ENCODE measurements at places on chromosomes 12 and 14.

DNA sequence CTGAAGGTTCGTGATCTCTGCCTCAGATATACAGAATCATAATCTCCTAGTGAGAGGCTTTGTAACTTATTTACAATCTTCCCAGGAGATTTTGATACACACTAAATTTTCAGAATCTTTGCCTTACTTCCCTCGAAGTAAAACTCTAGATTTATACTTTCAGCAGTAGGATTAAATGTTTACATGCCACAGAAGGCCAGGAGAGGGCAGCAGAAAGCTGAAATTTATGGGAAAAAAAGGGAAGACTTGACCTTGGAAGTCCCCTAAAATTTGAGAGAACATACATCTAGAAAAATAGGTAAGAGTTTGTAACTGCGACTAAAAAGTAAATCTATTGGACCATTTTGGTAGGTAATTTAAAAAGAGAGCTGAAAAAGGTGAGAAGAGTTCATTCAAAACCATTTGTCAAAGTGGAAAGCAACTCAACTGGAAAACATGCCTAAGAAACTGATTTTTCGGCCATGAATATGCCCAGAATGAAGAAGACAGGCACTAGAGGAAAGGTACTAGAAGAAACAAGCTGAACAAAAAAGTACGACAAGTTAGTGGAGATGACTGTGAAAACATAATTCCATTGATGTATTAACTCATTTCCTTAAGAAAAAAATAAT is 242.0 kb upstream of the MDGA2 start:
- DNase-seq: peak; percentile 75

DNA sequence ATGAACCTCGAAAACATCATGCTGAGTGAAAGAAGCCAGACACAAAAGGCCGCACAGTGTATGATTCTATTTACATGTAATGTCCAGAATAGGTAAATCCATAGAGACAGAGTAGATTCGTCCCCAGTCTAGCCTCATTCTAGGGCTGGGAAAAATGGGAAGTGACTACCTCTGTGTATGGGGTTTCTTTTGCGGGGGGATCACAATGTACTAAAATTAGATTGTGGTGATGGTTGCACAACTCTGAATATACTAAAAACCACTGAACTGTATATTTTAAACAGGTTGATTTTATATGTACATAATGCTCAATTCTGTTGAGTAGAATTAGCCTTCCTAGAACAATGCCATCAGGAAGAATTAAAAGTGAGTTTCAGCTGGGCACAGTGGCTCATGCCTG is 6.3 kb upstream of the RILPL2 start:
- DNase-seq: no peak

DNA sequence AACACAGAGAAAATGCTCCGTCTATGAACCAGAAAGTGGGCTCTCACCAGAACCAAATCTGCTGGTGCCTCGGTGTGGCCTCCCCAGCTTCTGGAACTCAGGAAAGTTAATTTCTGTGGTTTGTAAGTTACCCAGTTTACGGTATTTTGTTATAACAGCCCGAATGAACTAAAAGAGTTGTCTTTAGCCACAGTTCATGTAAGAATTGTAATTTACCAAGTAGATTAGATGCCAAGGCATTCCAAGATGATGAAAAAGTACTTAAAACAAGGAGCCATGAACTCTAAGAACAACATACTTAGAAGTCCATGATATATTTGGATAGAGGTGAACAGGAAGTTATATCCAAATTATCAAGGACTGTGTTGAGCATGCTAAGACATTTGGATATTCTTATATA is 259.9 kb upstream of the GARIN6 start:
- no peak for DNase-seq

DNA sequence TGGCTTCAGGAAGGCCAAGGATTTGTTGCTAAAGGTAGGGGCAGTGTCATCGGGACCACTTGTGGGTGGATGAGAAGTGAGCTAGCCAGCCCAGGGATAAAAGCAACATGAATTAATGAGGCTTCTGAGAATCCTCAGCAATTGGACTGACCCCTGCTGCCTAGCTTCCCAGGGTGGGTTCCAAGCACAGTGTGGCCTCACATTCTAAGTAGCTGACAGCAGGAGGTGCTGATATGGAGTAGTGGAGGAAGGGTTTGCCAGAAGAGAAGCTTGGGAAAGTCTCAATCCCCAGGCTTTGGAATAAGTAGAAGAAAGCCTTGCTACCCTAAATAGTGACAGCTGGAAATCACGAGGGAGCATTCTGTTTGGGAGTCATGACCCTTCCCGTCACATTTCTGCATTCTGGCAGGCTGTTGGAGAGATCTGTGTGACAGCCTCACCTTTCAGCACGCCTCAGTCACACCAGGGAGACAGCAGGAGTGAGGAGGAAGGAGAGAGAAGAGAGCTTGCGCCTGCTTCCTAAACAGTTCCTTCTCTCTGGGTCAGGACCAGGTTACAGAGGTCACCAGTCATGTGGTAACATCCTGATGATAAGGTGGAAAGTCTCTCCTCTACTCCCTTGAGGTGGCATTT is 31.2 kb downstream of the DACT1 start:
- DNase-seq: no peak

GRCh38 chr12:47370421-47370820 is 290.7 kb upstream of the AMIGO2 start:
- DNase-seq: no peak

DNA sequence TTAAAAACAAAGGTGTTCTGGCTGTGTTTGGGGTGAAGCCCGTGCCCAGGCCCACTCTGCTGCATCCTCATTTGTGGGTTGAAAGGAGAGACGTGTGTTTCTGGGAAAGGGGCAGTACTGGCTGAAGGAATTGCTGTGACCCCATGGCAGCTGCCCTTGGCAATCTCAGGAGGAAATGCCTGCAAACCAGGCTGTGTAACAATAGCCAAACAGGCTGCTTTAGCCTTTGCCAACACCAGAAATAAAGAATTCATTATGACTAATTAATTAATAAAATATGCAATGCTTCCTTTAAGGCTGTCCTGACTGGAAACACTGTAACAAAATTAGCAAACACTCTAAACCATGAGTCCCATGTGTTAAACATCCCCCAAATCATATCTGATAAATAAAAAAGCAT is 53.0 kb upstream of the KRR1 start:
- DNase-seq: peak; percentile 33

DNA sequence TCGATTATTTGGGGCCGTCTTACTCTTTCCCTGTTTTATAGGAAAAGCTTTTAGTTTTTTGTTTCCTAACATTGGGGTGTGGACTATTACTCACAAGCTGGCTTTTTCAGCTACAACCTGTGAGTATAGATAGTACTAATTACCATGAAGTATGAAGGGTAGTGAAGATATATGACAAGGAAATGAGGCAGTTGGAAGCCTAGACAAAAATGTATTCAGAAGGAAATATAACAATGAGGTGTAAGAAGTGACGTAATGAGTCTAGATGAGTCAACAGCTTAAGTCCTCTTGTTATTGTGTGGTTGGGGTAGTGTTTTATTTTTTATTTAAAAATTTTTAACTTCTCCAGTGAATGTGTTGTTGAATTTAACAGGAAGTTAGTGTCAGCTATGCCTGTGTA is 804.5 kb downstream of the NRXN3 start:
- no peak for DNase-seq

DNA sequence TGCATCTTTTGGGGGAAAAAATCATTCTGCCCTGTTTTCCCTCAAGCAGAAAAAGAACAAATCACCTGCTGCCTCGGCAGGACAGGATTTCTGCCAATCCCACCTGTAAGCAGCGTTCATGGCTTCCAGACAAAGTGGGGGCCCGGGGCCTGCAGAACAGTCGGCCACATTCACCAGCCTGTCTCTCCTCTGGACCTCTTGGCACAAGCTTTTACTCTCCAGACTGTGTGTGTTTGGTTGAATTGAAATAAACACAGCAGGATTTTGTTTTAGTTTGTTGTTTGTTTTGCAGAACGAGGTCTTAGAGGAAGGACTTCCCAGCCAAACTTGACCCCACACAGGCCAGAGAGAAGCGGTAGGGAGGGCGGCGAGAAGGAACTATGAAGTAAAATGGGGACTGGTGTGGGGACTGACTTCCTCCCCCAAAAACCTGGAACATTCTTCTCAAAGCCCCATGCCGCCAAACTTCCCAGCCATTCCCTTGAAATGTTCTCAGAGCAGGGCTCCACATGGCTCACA is 41.7 kb upstream of the FOS start:
- peak; percentile 61 for DNase-seq

DNA sequence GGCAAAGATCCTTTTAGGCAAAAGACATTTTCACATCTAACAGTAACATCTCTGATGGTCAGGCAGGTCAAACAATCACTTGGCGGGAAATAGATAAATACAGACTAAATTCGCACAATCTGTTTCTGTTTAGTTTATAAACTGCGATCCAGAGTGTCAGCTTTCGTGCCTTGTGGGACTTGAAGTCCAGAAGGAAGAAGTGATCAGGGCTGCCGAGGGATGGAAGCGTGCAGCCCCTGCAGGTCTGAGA is 245 bp upstream of the BRMS1L start:
- DNase-seq: no peak

- DNase-seq: no peak
Measured at GRCh38 chr12:130664772-130665171, 51.3 kb downstream of the RIMBP2 start.

DNA sequence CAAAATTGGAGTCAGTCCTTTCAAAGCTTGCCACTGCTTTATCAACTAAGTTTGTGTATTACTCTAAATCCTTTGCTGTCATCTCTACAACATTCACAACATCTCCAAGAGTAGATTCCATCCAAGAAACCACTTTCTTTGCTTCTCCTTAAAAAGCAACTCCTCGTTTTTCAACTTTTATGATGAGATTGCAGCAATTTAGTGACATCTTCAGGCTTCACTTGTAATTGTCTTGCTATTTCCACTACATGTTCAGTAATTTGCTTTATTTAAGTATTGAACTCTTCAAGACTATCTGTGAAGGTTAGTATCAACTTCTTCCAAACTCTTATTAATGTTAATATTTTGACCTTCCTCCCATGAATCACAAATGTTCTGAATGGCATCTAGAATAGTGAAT is 747.9 kb downstream of the TMTC2 start:
- no peak for DNase-seq

- DNase-seq: no peak
Measured at GRCh38 chr12:10058387-10058786, 27.9 kb downstream of the CLEC9A start.

DNA sequence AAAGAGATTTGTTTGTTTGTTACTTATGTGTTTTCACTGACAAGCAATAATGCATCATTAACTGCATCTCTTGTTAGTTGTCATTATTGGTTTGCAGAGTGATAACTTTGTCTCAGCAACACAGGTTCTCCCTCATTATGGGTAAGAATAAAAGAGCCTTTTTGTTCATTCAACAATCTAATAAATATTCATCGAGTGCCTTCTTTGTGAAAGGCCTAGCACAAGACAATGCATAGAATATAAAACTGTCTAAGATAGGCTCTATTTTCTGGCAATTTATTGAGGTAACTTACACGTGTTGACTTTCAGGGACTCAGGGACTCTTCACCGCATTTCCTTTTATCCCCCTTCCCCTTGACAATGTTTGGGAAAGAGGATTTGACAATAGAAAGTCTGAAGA is 95.5 kb upstream of the KRR1 start:
- peak; percentile 12 for DNase-seq

GRCh38 chr12:119796292-119796691 is 80.8 kb downstream of the CIT start:
- no peak for DNase-seq

GRCh38 chr14:42299692-42300091 is 693.0 kb downstream of the LRFN5 start:
- peak; percentile 14 for DNase-seq

- peak; percentile 22 for DNase-seq
Measured at GRCh38 chr12:117485984-117486839, 124.8 kb upstream of the NOS1 start.

- no peak for DNase-seq
Measured at GRCh38 chr12:79765157-79765556, 74.4 kb upstream of the PAWR start.

GRCh38 chr12:45669093-45669492 is 60.4 kb upstream of the ARID2 start:
- no peak for DNase-seq

DNA sequence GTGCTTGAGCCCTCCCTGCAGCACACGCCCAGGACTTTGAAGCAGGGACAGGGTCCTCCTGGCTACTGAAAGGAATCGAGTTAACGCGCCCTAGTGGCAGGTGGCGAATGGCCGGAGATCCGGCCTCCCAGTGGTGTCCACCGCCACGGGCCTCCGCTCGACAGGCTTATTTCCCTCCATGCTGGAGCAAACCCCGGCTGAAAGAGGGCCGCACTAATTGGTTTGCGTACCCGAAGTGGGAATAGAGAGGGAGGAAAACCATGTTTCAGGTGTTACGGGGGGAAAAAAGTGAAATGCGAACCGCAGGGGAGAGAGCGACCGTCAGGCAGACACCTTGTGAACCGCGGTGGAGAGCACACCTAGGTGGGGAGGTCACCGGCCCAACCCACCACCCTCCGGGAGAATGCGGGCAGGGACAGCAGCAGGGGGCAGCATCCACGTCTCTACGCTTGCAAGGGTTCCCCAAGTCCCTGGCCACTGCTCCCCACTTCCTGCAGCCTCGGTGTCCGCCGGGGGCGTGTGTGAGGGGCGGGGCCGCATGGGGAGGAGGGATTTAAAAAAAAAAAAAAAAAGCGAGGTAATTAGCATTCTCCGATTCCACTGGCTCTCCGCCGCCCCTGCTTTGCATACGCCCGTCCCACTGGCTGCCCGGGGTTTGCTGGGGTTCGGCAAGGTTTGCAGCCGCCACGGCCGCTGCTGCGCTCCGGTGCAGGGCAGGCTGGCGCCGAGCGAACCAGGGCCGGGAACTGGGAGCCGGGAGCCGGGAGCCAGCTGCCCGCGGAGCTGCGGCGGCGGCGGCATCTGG is 224.6 kb upstream of the CRY1 start:
- peak; percentile 66 for DNase-seq

- no peak for DNase-seq
Measured at GRCh38 chr12:31011336-31011735, 62.3 kb upstream of the DDX11 start.

DNA sequence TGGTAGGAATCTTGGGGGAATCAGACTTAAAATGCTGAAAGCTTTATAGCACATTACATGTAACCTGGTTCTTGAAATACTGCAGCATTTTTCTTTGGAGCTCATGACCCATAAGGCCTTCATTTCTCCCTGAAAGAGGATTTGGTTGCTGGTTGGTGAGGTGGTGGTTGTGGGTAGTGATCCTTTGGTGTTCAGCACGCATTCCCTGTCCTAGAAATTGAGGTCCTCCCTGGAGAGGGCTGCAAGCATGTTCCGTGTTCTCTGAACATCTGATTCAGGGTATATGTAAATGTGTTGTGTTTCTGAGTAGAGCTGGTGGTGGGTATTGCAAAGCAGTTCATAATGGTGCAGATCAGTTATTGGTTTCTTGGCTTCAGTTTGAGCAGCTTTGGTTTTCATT is 2.0 kb downstream of the SCN8A start:
- peak; percentile 9 for DNase-seq

- peak; percentile 37 for DNase-seq
Measured at GRCh38 chr14:55129428-55130195, 560 bp downstream of the LGALS3 start.

- DNase-seq: no peak
Measured at GRCh38 chr14:96893966-96894622, 96.9 kb downstream of the VRK1 start.

DNA sequence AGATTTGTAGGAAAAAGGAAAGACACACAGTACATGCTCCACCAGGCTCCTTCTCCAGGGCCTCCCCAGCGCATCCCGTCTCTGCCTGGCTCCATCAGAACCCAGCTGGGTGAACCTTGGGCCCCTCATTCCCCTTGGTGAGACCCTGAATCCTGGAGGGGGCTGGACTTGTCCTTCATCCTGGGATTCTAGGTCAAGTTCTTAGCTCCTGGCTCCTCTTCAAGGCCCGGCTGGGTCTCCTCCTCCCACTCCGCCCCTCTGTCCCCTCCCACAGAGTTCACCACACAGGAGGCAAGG is 49.2 kb downstream of the PSMA6 start:
- DNase-seq: no peak

- no peak for DNase-seq
Measured at GRCh38 chr14:67697006-67697405, 1.4 kb upstream of the RDH11 start.

Data from brain (organoid and tissue), 16 donors.